ENCODE measurements at places on chromosomes 12 and 14.

- H3K27me3 ChIP-seq, result peaks cover 2% of the 10 kb centered on the region
- no peak overlapping the region for H3K4me3 ChIP-seq
- H3K27ac ChIP-seq, result no peak overlapping the region
- 0 out of 2 replicates have a peak, but pooled peaks cover 4% of the 10 kb centered on the region for H3K36me3 ChIP-seq
- DNase-seq, result no peak
- H3K4me1 ChIP-seq, result peaks cover 5% of the 10 kb centered on the region
These were observed 256.2 kb downstream of the DAD1 start for GRCh38 chr14:22332686-22333421.

GRCh38 chr14:61644834-61645233 lies 50.5 kb upstream of the HIF1A start:
- H3K27ac ChIP-seq, result no peak overlapping the region
- H3K4me1 ChIP-seq, result peaks cover 33% of the 10 kb centered on the region
- no peak for DNase-seq
- H3K36me3 ChIP-seq, result no peaks in the 10 kb centered on the region
- peaks cover 2% of the 10 kb centered on the region for H3K27me3 ChIP-seq

DNA sequence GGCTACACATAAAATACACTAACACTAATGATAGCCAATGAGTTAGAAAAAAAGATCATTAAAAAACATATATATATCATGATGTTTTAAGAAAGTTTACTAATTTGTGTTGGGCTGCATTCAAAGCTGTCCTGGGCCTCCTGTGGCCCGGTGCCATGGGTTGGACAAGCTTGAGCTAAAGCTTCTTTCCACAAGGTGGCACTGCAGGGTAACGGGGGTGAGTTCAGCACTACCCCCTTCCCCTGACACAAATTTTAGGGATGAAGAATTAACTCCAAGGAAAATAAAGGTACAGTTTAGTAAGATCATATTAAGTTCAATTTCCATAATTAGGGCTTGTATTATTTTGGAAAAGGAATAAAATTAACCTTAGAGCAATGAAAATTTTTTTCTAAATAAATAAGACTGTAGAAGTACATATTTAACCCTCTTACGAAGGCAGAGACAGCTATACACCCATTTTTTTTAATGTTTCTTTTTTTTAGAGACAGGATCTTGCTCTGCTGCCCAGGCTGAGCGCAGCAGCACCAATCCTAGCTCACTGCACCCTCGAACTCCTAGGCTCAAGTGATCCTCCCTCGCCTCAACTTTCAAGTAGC lies 38.9 kb downstream of the PPP1R13B start:
- H3K36me3 ChIP-seq, result no peaks in the 10 kb centered on the region
- DNase-seq, result peak; percentile 59
- H3K27ac ChIP-seq, result no peak overlapping the region
- H3K4me1 ChIP-seq, result peaks cover 21% of the 10 kb centered on the region
- H3K27me3 ChIP-seq, result no peaks in the 10 kb centered on the region

- no peaks in the 10 kb centered on the region for H3K27me3 ChIP-seq
- DNase-seq, result no peak
- H3K27ac ChIP-seq, result no peak overlapping the region
- no peak overlapping the region for H3K4me3 ChIP-seq
- H3K4me1 ChIP-seq, result peaks cover 60% of the 10 kb centered on the region
- H3K36me3 ChIP-seq, result no peaks in the 10 kb centered on the region
These were observed 36.2 kb upstream of the APPL2 start for GRCh38 chr12:105272152-105272551.

DNA sequence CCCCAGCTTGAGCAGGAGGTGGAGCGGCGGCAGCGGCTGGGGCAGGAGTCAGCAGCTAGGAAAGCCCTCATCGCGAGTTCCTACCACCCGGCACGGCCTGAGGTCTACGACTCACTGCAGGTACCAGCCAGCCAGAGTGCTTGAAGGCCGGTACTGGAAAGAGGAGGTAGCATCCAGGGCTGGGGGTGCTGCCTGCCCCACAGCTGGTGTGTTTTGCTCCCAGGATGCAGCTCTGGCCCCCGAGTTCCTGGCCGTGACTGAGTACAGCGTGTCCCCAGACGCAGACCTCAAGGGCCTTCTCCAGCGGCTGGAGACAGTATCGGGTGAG lies 1.6 kb downstream of the OGFOD2 start:
- H3K27me3 ChIP-seq, result no peaks in the 10 kb centered on the region
- H3K4me1 ChIP-seq, result peaks cover 26% of the 10 kb centered on the region
- DNase-seq, result no peak
- peak overlapping the region; percentile 98 for H3K4me3 ChIP-seq
- H3K27ac ChIP-seq, result peak overlapping the region; percentile 99

GRCh38 chr12:66279123-66279712 lies 23.1 kb upstream of the HELB start:
- H3K27ac ChIP-seq, result no peak overlapping the region
- peaks cover 22% of the 10 kb centered on the region for H3K27me3 ChIP-seq
- H3K36me3 ChIP-seq, result no peaks in the 10 kb centered on the region
- peak; percentile 5 for DNase-seq
- peaks cover 9% of the 10 kb centered on the region for H3K4me1 ChIP-seq
- no peak overlapping the region for H3K4me3 ChIP-seq

DNA sequence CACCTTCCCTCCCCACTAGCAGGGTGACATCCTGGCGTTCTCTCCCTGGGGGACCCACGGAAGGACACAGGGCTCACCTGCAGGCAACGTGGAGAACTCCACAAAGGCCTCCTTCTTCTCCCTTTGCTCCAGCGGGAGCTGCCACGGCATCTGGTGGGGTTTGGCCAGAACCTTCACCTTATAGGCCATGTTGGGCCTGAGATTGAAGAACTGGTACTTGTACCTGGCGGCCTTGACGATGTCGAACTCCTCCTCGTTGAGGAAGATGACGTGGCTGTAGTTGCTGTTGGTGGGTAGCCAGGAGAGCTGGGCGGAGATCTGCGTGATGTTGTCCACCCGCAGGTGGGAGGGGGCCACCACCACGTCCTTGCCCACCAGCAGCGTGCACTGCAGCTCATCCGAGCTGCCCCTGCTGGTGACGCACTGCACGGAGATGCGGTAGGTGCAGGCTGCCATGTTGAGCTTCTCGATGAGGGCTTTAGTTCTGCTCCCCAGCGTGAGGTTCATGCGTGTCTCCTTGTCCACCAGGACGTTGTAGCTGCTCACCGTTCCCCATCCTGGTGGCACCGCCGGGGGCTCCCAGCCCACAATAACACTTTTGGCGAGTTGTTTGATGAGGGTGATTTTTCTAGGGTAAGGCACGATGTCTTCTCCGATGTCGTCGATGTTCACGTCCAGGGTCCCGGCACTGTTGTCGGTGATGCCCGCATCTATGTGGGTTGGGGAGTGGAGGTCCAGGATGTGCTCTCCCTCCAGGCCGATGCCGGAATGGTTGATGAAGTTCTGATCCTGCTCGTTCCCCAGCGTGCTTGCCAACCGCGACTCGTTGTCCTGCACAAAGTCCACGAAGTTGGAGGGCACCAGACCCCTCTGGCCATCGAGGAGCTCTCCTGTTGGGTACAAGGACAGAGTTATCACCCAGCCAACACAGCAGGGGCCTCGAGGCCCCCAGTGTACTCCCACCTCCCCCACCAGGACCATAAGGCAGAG lies 104.4 kb downstream of the PIWIL1 start:
- H3K36me3 ChIP-seq, result peaks cover 3% of the 10 kb centered on the region
- H3K4me3 ChIP-seq, result no peak overlapping the region
- H3K27ac ChIP-seq, result no peak overlapping the region
- H3K27me3 ChIP-seq, result peaks cover 1% of the 10 kb centered on the region

DNA sequence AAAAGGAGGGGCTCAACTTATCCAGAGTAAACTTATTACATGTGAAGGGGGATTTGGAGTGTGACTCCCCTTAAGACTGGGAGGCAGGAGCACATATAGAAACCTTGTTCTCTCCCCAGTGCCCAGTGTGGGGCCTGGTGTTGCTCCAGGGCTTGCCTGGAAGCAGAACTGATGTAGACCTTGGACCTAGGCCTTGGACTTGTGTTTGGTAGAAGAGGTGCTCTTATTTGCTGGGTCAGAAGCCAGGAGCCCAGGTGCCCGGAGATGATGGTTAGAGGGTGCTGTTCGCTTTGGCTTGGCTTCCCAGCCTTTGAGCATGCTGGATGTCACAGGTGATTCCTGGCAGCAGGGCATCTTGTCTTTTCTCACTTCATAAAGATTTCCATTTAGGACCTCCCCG lies 110.4 kb downstream of the SMOC1 start:
- H3K27me3 ChIP-seq, result peaks cover 10% of the 10 kb centered on the region
- H3K4me3 ChIP-seq, result no peak overlapping the region
- H3K4me1 ChIP-seq, result no peaks in the 10 kb centered on the region
- H3K36me3 ChIP-seq, result no peaks in the 10 kb centered on the region
- DNase-seq, result no peak
- H3K27ac ChIP-seq, result no peak overlapping the region

GRCh38 chr12:49598527-49598926 lies 6.9 kb downstream of the FAM186B start:
- H3K27ac ChIP-seq, result no peak overlapping the region
- no peak overlapping the region for H3K4me3 ChIP-seq
- H3K4me1 ChIP-seq, result no peaks in the 10 kb centered on the region
- DNase-seq, result no peak
- H3K36me3 ChIP-seq, result no peaks in the 10 kb centered on the region
- H3K27me3 ChIP-seq, result no peaks in the 10 kb centered on the region

GRCh38 chr14:88424573-88424972 lies 39.1 kb downstream of the SPATA7 start:
- DNase-seq, result no peak
- H3K36me3 ChIP-seq, result peaks cover 5% of the 10 kb centered on the region
- H3K27me3 ChIP-seq, result no peaks in the 10 kb centered on the region
- no peak overlapping the region for H3K4me3 ChIP-seq
- peaks cover 44% of the 10 kb centered on the region for H3K4me1 ChIP-seq

DNA sequence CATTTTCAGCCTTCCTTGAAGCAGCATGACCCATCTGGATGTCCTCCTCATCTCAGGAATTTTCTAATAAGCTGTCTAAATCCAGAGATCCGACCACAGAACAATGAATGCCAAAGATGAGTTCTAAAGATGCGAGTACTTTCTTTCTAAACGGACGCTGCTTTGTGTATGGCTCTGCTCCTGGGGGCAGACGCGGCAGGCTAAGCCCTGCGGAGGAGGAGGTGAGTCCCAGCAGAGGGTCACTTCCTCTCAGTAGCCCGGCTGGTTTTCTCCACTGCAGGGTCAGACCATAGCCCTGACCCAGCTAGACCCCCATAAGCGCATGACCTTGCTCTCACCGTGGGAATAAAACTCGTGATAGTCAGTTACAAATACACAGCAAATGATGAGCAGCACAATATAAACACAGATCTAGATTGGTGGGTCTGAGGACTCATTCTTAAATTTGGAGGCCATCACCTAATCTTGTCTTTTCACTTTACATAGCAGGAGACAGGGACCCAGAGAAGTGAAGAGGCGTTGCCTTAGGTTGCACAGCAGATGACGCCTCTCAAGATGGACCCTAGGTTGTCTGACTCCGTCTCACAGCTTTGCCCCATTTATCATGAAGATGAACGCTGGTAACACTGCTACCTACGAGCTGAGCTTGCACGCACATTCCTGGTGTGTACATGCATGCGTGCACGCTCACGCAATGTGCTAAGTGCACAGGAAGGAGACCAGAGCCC lies 16.6 kb downstream of the SSH1 start:
- peaks cover 80% of the 10 kb centered on the region for H3K4me1 ChIP-seq
- peak overlapping the region; percentile 24 for H3K4me3 ChIP-seq
- H3K36me3 ChIP-seq, result peaks cover 65% of the 10 kb centered on the region
- H3K27ac ChIP-seq, result peak overlapping the region; percentile 100
- peaks cover 12% of the 10 kb centered on the region for H3K27me3 ChIP-seq
- peak; percentile 68 for DNase-seq

- H3K36me3 ChIP-seq, result peaks cover 31% of the 10 kb centered on the region
- H3K27me3 ChIP-seq, result no peaks in the 10 kb centered on the region
These were observed 71.1 kb downstream of the PRKD1 start for GRCh38 chr14:29856516-29856915.

DNA sequence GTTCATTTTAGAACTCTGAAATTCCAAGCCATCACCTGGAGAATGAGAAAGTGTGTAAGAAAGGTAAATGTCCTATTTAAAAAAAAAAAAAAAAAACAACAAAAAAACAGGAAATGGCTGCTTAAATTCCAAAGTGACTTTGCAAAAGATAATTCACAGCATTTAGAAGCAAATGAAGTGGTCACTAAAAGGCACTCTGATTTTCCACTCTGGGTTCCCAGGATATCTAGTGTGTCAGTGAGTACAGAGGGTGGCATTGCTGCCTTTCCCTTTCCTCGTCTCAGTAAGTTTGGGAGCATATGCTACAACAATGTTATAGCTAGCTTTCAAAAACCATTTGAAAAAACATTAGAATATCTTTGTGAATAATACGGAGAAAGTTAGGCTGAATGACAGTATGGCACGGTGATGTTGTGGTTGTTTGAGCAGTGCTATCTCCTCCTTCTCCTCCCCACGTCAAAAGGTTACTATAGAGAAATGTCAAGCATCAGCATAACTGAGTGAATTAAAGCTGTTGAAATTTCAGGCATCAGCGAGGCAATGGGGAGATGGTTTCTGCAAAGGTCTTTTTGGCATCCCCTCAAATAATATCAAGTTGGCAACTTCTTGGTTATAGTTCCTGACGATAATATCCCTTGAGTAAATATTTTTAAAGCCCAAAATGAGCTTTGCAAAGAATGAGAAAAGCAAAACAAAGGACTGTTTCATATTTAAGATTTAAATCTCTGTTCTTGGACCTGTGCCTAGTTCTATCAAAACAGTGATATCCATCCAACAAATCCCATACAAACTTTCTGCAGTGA lies 164.5 kb upstream of the E2F7 start:
- H3K27ac ChIP-seq, result no peak overlapping the region
- H3K4me3 ChIP-seq, result no peak overlapping the region
- no peaks in the 10 kb centered on the region for H3K36me3 ChIP-seq
- H3K27me3 ChIP-seq, result peaks cover 3% of the 10 kb centered on the region
- no peak for DNase-seq
